ENCODE measurements at places on chromosomes 7 and 10.

DNA sequence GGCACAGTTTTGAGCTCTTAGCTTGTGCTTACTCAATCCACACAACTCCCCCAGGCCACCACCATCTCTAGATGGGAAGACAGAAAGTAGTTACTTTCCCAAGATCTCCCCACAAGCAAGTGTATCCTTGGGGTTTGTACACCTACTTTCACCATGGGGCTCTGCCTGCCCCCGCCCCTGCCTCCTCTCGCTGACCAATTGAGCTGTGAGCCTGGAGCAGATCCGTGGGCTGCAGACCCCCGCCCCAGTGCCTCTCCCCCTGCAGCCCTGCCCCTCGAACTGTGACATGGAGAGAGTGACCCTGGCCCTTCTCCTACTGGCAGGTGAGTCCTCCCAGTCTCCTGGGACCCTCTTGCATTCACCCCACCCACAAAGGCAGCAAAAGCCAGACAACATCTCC lies 2.0 kb downstream of the FXYD4 start:
- DNase-seq = peak; percentile 41

- no peak for DNase-seq
Measured at GRCh38 chr7:29202651-29203069, 8.1 kb downstream of the CHN2 start.

GRCh38 chr10:75406462-75407223 lies 5.1 kb upstream of the ZNF503 start:
- DNase-seq = no peak

- DNase-seq = no peak
Measured at GRCh38 chr10:95434583-95434982, 126.6 kb downstream of the SORBS1 start.

GRCh38 chr10:86139066-86139657 lies 227.4 kb downstream of the GRID1 start:
- no peak for DNase-seq

DNA sequence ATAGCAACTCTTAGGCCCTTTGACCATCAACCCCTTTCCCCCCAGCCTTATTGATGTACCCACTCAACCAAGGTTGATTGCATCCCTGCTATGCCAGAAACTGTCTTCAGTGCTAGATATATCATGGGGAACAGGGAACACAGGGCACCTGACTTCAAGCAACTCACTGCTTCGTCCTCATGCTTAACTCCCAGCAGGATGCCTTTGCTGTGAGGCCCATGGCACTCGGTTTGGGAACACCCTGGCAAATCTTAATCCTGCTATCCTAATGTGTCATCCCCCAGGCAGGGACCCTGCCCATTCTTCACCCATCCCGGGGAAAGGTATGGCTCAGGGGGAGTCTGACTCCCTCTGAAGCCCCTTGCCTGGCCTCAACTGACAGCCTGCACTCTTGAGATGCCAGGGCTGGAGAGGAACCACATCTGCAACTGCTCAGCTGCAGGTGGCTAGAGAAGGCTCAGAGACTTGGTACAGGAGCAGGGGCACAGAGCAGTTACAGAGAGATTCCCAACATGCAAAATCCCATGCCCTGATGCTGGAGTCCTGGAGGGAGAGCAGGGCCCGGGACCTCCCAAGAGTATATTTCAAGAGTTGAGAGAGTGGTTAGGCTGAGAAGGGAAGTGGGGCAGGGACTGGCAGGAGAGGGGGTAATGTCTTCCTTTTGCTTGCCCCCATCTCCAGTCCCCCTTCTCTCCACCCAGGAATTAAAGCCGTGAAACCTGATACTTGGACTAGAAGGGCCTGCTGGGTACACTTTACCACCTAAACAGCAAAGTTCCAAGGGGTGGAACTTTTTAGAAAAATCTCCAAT lies 2.4 kb upstream of the UNC5B start:
- DNase-seq = no peak

GRCh38 chr7:42263971-42264370 lies 27.0 kb upstream of the GLI3 start:
- no peak for DNase-seq

- DNase-seq = no peak
Measured at GRCh38 chr10:74763934-74764591, 62.3 kb upstream of the KAT6B start.

DNA sequence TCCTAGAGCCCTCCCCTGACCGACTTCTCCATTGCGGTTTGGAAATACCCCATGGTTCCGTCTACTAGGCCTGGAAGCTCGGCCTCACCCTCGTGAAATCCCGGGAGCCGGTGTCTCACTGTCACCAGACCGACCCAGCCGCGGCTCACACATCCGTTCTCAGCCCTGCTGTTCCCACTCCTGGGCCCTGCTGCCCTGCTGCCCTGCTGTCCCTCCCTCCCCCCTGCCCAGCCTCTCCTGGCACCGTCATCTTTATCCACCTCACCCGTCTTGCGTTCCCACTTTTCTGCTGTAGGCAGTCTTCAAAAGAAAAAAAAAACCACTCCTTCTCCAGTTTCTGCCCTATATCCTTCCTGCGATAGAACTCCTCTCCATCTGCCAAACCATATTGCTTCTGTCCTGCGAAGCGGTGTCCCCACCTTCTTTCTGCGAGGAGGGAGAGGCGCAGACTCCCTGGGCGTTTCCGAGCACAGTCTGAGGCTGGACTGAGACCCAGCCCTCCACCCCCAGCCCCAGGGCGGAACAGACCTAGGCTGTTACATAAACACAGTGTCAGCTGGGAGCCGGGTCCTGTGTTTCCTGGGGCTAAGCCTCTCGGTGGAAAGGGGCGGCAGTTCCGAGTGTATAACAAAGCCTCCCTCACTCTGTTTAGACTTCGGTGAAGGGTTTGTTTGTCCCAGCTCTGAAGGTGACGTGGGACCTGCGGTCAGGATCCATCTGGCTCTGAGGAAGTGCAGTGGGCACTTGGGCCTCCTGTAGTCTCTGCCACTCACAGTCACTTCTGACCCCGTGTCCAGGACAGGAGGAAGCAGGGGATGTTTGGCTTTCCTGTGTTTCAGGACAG lies 2.8 kb downstream of the AGAP3 start:
- DNase-seq = no peak

- no peak for DNase-seq
Measured at GRCh38 chr7:85115006-85115405, 71.8 kb downstream of the SEMA3D start.

DNA sequence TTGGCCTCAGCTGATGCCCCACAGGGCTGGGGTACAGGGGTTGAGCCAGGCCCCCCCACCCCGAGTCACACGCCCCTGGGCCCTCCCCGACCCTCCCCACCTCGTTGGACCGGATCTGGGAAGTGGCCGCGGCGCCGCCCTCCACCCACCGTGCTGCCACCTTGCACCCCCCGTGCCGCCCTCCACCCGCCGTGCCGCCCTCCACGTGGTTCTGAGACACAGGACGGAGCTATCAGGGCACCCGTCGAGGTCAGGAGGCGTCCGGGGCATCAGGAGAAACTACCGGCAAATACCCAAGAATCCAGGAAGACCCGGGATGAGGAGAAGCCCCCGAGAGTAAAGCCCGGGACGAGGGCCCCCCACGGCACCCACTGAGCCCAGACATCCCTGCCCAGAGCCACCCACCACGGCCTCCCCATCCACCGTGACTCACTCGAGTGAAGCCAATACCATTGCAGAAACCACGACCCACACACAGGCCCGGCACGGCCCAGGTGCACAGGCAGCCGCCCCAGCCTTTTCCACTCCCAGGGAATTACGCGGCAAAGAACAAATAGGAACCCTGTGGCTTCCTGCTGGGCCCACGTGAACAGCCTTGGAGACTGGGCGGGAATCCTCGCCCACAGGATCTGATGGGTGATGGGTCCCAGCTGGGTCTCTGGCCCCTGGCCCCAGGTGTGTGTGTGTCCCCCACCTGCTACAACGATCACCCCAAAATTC lies 34.0 kb downstream of the ADAP1 start:
- no peak for DNase-seq
